ENCODE measurements at places on chromosomes 1 and 21. TPM values are rescaled to one million over a fixed set of nuclear protein-coding genes. Genes with fewer than 3 reads are reported as not detected.
A peak's percentile ranks its signal among the peaks of the same experiment; 100 is the strongest.

DNA sequence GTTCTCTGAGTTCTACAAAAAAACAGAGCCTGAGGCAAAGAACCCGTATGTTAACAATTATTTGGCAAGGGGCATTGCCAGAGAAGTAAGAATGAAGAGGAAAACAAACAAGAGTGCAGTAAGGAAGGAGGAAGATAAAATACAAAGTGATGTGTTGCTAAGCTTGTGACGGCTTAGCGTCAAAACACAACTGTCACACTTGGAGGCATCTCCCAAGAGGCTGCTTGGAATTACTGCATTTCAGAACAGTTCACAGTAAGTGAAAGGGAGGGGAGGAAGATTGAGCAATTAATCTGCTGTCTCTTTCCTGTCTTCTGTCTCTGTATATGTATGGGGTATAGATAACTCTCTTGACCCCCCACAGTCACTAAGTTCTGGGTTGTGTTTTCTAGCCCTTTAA, 1017.0 kb upstream of the TMPRSS15 start:
- DNase-seq: no peak
- H3K27me3 ChIP-seq: no peaks in the 10 kb centered on the region
- H3K4me3 ChIP-seq: no peak overlapping the region
- H3K36me3 ChIP-seq: no peaks in the 10 kb centered on the region
- H3K4me1 ChIP-seq: no peaks in the 10 kb centered on the region
- H3K27ac ChIP-seq: no peak overlapping the region

GRCh38 chr21:23542097-23542496, 2065.2 kb downstream of the MRPL39 start:
- no peaks in the 10 kb centered on the region for H3K27me3 ChIP-seq
- H3K27ac ChIP-seq: no peak overlapping the region
- H3K4me1 ChIP-seq: no peaks in the 10 kb centered on the region
- no peak overlapping the region for H3K4me3 ChIP-seq
- no peak for DNase-seq

- no peak overlapping the region for H3K27ac ChIP-seq
- DNase-seq: no peak
- H3K36me3 ChIP-seq: peaks cover 26% of the 10 kb centered on the region
- H3K4me1 ChIP-seq: peaks cover 8% of the 10 kb centered on the region
These were observed 17.2 kb downstream of the PTP4A2 start for GRCh38 chr1:31920956-31921355.

DNA sequence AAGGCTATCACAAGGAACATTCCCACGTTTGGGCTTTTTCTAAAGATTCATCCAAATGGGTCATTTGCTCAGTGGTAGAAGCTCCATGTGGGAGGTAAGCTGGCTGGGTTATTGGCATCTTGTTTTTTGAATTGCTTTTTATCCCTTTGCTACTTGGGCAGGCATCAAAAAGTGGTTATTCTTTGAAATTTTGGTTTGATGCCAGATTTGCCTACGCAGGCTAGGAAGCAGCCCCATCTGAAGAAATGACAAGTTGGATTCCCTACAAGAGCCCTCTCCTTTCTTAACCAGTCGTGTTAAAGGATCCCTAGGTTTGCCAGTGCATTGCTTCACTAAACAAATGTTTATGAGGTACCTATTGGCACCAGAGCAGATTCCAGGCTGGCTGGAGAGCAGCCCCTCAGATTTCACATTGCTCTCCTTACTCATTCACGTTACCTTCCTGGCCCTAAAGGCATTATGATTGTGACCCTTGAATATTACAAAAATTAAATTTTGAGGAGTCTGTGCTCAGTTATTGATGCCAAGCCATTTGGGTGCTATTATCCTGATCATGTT, 38.8 kb downstream of the ARID1A start:
- no peak overlapping the region for H3K4me3 ChIP-seq
- H3K36me3 ChIP-seq: peaks cover 51% of the 10 kb centered on the region
- H3K27ac ChIP-seq: no peak overlapping the region
- no peak for DNase-seq

- H3K27ac ChIP-seq: no peak overlapping the region
- H3K4me1 ChIP-seq: no peaks in the 10 kb centered on the region
- no peak overlapping the region for H3K4me3 ChIP-seq
These were observed 167.5 kb downstream of the ZNF281 start for GRCh38 chr1:200242110-200243041.

- no peak overlapping the region for H3K27ac ChIP-seq
- peaks cover 12% of the 10 kb centered on the region for H3K27me3 ChIP-seq
- H3K36me3 ChIP-seq: no peaks in the 10 kb centered on the region
- no peak overlapping the region for H3K4me3 ChIP-seq
- DNase-seq: peak; percentile 5
- H3K4me1 ChIP-seq: peaks cover 14% of the 10 kb centered on the region
These were observed 5.5 kb downstream of the AZIN2 start for GRCh38 chr1:33086384-33086850.

DNA sequence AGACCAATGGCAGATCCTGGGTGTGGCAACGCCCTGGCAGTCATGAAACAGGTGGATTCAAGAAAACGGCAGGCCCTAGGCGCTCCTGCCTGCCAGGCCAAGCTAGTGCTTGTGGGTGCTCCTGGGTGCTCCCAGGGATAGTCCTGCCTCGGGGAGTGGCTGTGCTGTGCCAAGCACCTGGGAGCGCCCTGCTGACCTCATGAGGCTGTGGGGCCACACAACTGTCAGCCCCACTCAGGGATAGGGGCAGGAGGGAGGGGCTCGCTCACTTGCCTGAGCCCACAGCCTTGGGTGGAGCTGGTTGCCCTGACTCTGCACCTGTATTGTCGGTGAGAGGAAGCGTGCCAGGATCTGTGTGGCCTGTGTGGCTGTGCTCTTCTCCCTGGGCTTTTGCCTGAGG, 9.4 kb downstream of the SNAP47 start:
- no peaks in the 10 kb centered on the region for H3K27me3 ChIP-seq
- H3K4me1 ChIP-seq: no peaks in the 10 kb centered on the region
- DNase-seq: no peak
- no peak overlapping the region for H3K4me3 ChIP-seq
- H3K36me3 ChIP-seq: peaks cover 5% of the 10 kb centered on the region

DNA sequence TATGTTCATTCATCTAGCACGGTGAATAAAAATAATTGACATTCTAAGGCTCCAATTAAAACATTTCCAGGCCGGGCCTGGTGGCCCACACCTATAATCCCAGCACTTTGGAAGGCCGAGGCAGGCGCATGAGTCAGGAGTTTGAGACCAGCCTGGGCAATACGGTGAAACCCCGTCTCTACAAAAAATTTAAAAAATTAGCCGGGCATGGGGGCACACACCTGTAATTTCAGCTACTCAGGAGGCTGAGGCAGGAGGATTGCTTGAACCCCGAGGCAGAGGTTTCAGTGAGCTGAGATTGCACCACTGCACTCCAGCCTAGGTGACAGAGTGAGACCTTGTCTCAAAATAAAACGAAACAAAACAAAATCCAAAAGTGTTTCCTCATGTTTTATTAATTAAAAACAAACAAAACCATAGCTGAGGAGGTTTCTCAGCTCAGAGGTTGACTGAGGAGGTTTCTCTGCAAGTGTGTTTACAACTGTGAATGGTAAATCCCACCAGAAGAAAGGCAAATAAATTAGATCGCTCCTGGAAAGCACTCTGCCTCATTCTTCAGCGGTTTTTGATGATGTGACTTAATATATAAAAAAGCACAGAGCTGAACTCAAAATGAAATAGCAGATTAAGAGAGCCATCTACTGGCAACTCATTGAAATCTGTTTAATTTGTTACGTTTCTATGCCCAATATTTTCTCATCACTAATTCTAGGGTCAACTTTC, 37.7 kb upstream of the ATG4C start:
- no peak overlapping the region for H3K4me3 ChIP-seq
- no peak overlapping the region for H3K27ac ChIP-seq
- no peak for DNase-seq

Gene CFHR1
- total RNA-seq: not detected

Gene MFSD2A
- 23.4 TPM for total RNA-seq
